ENCODE measurements at places on chromosomes 3 and 15.

- DNase-seq: no peak
Measured at GRCh38 chr3:98655666-98656065, 62.3 kb upstream of the CPOX start.

DNA sequence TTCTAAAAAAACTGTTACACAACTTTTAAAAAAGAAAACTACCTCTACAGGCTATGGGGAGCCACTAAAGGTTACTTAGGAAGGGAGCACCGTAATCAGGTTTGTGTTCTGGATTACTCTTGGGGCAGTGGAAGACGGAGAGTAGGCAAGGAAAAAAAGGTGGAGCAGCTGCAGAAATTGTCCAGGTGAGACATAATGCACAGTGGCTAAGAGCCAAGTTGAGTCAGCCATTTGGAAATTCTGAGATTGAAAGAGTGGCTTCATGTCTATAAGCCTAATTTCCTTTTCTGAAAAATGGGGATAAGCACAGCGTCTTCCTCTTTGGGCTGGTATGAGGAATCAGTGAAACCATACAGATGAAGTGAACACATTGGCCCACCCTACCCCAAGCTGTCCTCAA, 195.2 kb downstream of the CADPS start:
- DNase-seq: no peak

- no peak for DNase-seq
Measured at GRCh38 chr15:61342390-61342789, 113.3 kb upstream of the RORA start.

GRCh38 chr15:62558640-62559380, 393.7 kb upstream of the C2CD4B start:
- DNase-seq: no peak

- DNase-seq: peak; percentile 26
Measured at GRCh38 chr15:91224755-91225380, 124.8 kb downstream of the SV2B start.

DNA sequence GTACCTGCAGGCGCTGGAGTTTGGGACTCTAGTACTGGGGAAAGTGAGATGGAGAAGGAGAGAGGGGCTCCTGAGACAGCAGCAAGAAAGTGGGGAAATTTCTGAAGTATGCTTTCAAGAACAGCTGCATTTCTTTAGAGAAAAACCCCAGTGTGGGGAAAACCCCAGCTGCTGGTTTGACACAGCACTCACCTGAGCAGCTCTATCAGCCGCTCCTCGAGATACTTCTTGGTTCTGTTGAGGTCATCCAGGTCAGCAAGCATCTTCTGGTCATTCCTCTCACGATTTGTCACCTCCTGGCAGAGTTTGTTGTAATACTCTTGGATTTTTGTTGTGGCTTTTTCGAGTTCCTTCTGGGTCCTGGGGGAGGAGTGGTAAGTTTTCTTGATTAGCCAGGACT, 18.8 kb downstream of the CXCR6 start:
- no peak for DNase-seq

DNA sequence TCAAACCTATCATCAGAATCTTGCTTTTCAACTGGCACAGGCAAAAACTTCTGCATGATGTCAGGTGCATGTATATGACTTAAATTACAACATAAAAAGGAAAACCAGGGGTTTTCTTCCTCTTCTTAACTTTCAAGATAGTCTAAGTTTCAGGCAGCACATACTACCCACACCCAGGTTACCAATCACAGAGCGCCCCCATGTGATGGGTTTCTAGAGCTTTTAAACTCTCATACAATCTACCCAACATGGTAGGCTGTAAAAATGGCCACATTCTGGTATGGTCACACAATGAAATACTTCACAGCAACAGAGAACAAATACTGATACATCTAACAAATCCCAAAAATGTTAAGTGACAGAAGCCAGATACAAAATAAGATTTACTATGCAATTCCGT, 7.4 kb downstream of the MESD start:
- no peak for DNase-seq

DNA sequence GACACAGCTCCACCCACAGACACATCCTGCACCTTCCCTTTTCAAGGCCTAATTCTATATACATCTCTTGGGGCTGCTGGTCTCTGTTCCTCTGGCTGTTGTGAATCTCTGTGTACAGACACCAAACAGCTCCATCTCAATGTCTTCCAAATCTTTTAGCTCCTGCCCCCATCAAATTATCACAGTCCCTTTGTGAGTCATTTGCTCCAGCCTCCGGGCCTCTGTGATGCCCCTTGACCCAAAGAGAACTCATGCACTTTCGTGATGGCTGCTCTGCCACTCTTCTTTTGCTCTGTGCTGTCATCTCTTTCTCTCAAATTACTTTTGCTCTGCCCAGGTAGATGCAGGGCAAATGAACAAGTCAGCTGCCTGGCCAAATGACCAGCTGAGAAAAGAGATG, 369.0 kb upstream of the CDIN1 start:
- DNase-seq: no peak

DNA sequence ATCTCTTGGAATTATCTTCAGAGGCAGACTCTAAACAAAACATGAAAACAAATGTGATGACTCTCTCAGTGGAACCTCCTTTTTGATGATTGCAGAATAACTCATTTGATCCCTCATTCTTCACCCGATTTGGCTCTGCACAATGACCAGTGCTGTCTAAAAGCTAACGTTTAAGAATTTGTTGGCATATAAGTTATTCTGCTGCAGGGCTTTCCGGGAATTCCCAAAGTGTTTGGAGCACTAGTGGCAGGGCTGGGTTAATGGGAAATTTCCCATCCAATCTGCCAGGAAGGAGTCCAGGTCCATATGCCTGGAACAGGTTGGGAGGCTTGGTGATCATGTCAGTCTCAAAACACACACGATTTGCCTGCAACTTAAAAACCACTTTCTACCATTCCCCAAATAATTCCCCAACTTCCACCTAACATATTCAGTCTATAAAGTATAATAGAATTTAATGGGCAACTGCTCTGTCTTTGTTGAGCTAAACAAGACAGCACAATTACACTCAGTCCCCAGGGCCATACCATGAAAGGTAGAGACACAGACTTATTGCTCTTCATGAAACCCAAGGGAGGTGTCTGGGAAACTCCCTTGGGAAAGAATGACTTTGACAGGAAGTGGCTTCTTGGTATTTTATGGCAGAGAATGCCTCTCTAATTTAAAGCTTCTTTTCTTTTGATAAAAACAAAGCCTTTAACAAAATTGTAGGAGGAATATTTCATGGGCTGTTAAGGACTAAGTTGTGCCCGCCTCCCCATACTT, 38.0 kb downstream of the ARRDC4 start:
- no peak for DNase-seq

GRCh38 chr3:58009026-58009748, 965 bp downstream of the FLNB start:
- no peak for DNase-seq
